Natural killer cell treated with Interleukin-12 subunit alpha and Interleukin-12 subunit beta and Interleukin-15 and Interleukin-18, amount 100 ng/mL, for 72 hours (primary cell): ENCODE measurements at places on chromosomes 2 and 18.

DNA sequence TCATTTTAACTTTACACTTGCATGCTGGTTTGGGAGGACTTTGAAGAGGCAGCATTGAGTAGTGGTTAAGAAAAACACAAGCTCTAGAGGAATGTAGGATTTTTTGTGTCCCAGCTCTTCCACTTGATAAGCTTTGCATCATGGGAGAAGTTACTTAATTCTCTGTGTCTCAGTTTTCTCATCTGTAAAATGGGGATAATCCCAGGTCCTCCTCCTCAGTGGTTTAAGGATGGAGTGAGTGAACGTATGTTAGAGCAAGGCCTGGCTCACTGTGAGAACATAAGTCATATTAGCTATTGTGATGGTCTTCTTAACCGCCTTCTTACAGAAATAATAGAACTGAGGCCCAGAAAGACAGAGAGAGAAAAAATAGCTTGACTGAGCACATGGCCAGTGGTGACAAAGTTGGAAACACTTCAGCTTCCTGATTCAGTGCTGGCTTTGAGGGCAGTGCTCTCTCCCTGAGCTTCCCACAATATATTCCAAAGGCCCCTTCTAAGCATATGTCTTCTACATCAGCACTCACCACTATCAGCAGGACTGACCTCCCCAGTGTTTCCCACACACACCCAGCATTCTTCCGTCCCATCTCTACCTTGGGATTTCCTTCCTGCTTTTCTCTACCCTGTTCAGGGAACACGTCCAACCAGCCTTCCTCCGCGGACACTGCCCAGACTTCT, 214.9 kb upstream of the TNP1 start:
- DNase-seq = no peak
- no peaks in the 10 kb centered on the region for H3K36me3 ChIP-seq
- H3K4me1 ChIP-seq = peaks cover 21% of the 10 kb centered on the region

DNA sequence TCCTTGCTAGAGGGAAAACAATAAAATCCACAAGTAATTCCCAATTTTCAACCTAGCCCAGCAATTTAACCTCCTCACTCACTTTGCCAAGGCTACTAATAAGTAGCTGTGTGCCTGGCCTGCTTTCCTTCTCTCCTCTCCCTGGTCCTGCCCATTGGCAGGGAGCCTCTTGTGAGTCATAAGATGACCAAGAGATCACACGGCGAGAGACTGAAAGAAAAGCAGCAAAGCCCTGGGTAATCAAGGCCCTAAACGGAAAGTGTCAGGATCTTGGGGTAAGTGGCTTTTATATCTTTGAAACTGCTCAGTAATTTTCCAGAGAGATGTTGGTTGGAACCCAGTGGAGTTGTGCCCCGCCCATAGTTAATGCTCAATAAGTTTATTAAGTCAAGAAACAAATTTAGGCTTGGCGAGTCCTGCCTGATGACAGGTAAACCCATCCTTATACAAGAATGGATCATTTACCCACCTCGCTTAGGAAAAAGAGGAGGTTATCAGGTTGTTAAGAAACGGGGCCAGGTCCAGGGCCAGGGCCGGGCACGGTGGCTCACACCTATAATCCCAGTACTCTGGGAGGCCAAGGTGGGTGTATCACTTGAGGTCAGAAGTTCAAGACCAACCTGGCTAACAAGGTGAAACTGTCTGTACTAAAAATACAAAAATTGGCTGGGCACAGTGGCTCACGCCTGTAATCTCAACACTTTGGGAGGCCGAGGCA, 10.0 kb upstream of the ADAM17 start:
- no peaks in the 10 kb centered on the region for H3K4me1 ChIP-seq
- DNase-seq = no peak
- H3K4me3 ChIP-seq = no peak overlapping the region
- H3K27me3 ChIP-seq = no peaks in the 10 kb centered on the region
- no peaks in the 10 kb centered on the region for H3K36me3 ChIP-seq
- no peak overlapping the region for H3K27ac ChIP-seq

- no peaks in the 10 kb centered on the region for H3K4me1 ChIP-seq
- H3K27ac ChIP-seq = no peak overlapping the region
- no peak overlapping the region for H3K4me3 ChIP-seq
Observed at GRCh38 chr18:31057051-31057450, 14.5 kb upstream of the DSC3 start.

DNA sequence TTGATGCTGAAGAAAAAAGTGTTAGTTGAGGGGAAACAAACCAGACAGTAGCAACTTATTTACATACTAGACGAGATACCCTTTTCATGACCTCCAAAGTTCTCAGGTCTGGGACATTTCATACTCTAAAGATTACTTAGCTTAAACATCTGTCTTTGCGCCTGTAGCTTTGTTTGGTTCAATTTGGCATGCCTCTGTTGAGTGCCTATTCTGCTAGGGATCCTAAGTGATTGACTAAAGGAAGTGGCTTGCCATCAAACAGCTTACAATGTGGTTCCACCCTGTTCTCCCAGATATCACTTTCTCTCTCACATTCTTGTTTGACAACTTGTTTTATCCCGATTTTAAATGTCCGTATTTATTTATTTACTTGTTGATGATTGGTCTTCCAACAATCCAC, 488.8 kb downstream of the PARD3B start:
- no peak overlapping the region for H3K27ac ChIP-seq
- H3K27me3 ChIP-seq = no peaks in the 10 kb centered on the region
- H3K4me1 ChIP-seq = no peaks in the 10 kb centered on the region
- DNase-seq = no peak

DNA sequence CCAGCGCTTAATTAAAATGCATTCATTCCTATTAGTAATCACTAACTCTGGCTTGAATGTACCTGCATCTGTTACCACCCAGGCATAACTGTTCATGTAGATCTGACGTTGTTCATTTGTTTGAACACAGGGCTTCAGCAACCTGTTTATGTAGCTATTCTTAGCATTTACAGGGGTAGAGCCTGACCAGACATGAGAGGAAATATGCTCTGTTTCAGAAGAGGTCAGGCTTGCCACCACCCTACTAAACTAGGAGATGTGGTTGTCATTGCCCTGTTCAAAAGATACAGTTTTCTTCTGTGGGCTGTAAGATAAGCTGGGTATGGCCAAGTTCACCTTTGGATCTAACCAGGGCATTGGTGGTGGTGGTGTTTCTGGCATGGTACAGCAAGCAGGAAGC, 8.8 kb downstream of the MGAT5 start:
- no peak overlapping the region for H3K4me3 ChIP-seq
- no peak overlapping the region for H3K27ac ChIP-seq
- DNase-seq = no peak
- H3K4me1 ChIP-seq = peaks cover 36% of the 10 kb centered on the region
- peaks cover 12% of the 10 kb centered on the region for H3K27me3 ChIP-seq

DNA sequence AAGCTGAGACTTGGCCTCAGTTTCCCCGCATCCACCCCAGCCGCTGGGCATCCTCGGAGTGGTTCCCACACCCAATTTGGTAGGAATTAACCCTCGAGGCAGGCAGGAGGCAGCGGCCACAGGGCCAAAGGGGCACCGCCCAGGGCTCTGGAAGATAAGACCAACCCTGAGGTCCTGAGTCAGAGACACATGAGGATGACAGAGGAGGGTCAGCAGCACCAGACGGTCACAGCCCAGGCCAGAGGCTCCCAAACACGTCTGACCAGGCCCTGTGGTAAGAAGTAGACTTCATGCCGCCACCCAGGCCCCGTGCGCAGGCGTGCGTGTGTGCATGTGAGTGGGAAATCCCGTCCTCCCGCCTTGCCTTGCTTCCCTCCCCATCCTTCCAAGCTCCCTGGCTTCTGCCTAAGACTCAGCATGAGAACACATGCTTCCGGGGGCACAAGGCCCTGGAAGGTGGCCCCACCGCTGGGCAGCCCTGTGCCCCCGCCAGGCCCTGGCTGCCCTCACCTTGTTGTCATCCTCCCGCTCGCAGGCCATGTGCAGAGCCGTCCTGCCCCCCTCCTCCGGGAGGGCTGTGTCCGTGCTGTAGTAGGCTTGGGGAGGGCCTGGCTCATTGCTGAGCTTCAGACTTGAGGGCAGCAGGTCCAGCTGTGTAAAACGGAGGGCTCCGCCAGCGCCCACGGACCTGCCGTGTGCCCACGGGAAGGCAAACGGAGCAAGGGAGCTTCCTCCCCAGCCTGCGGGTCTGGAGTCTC, 46.3 kb downstream of the ANKMY1 start:
- H3K27me3 ChIP-seq = no peaks in the 10 kb centered on the region

- H3K27ac ChIP-seq = no peak overlapping the region
- peaks cover 15% of the 10 kb centered on the region for H3K27me3 ChIP-seq
- no peak for DNase-seq
- H3K4me1 ChIP-seq = peaks cover 5% of the 10 kb centered on the region
- no peak overlapping the region for H3K4me3 ChIP-seq
Observed at GRCh38 chr2:67544286-67544685, 147.2 kb downstream of the ETAA1 start.

- H3K27me3 ChIP-seq = peaks cover 3% of the 10 kb centered on the region
- DNase-seq = no peak
- H3K4me1 ChIP-seq = no peaks in the 10 kb centered on the region
Observed at GRCh38 chr2:225177098-225177497, 134.8 kb upstream of the DOCK10 start.

GRCh38 chr2:239583879-239584859, 183.3 kb upstream of the HDAC4 start:
- H3K4me3 ChIP-seq = no peak overlapping the region
- H3K27me3 ChIP-seq = peaks cover 8% of the 10 kb centered on the region
- H3K27ac ChIP-seq = no peak overlapping the region

DNA sequence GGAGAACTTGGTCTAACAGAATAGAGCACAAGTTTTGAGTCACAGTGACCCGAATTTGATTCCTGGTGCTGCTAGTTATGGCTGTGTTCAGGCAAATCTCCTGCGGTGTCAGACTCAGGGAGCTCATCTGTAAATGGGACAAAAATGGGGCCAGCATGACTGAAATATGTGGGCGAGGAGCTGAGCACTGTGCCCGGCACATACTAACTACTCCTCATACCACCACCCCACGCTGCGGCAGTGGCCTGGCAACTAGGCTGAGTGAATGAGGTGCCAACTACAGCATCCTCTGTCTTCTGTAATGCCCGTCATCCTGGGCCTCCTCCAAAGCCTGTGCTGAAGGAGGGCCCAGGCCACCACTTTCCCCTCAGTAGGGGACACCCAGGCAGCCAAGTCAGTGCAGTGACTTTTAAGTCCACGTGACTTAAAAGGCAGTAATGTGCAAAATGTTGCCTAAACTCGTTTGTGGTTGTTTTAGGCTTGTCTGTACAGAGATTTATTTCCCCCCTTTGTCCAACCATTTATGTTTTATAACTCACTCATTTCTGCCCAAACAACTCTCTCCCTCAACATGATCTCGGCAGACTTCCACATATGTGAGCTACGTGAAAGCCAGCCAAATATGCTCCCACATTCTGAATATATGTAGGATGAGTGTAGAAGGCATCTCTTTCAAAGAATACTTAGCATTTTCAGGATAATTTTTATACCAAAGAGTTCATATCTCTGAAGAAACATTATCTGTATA, 773.7 kb downstream of the TSN start:
- H3K4me1 ChIP-seq = no peaks in the 10 kb centered on the region
- DNase-seq = no peak
- H3K4me3 ChIP-seq = no peak overlapping the region
- H3K27ac ChIP-seq = no peak overlapping the region
- H3K27me3 ChIP-seq = no peaks in the 10 kb centered on the region
- no peaks in the 10 kb centered on the region for H3K36me3 ChIP-seq

DNA sequence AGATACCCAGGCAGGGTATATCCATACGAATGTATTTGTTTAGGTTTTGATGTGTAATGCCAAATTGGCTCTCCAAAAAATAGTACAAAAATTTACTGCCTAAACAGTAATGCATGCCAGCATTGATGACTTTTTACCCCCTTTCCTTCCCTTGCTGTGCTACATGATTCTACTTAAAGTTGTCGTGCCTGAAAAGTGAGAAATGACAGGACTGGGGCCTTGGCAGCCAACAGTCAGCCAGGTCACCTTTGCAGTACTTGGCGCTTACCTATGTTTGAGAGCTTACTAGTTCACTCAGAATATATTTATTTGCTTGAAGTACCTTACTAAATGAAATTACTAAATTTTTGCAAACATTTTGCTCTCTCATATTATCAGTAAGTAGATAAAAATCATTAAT, 1329.1 kb downstream of the DPP10 start:
- H3K36me3 ChIP-seq = no peaks in the 10 kb centered on the region
- H3K27ac ChIP-seq = no peak overlapping the region
- H3K4me1 ChIP-seq = no peaks in the 10 kb centered on the region
- H3K27me3 ChIP-seq = no peaks in the 10 kb centered on the region
- H3K4me3 ChIP-seq = no peak overlapping the region

DNA sequence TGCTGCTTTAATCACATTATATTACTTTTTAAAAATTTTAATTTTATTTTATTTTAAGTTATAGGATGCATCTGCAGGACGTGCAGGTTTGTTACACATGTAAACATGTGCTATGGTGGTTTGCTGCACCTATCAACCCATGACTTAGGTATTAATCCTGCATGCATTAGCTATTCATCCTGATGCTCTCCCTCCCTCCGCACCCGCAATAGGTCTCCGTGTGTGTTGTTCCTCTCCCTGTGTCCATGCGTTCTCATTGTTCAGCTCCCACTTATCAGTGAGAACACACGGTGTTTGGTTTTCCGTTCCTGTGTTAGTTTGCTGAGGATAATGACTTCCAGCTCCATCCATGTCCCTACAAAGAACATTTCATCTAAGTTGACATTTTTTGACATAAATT, 283.2 kb downstream of the CYRIA start:
- H3K4me3 ChIP-seq = no peak overlapping the region
- DNase-seq = no peak
- no peaks in the 10 kb centered on the region for H3K4me1 ChIP-seq
- H3K27ac ChIP-seq = no peak overlapping the region

DNA sequence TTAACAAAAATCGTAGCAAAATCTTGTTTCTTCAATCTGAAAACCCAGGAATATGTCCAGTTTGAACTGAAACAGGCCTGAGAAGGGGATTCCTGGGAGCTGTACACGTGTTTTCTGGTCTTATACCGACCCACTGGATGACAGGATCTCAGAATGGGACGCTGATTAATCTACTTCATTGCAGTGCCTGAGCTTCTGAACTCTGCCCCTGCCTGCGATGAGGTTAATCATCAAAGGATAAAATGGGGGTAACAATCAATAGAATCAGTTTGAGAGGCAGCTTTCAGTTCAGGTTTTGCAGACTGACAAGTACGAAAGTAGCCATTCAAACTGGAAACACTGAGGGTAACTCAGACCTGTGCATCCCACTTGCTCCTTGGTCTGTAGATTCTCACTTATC, 273.9 kb upstream of the REV1 start:
- H3K27ac ChIP-seq = no peak overlapping the region

DNA sequence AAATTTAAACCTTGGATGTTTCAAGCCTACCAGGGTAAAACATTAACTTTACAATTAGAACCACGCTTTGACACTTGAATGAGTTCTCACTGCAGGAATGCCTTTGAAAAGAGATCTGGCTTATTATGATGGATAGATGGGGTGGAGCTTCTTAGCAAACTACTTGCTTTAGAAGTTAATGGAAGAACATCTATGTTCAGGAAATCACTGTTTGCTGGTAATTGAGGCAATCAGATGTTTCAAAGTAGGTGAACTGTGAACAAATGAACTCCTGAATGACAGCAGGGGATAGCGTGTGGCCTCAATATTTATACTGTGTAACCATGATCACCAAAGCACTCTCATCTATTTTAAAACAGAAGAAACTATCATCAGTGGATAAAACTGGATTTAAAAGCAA, 383.6 kb downstream of the PIK3C3 start:
- H3K4me1 ChIP-seq = no peaks in the 10 kb centered on the region
- no peaks in the 10 kb centered on the region for H3K27me3 ChIP-seq
- H3K4me3 ChIP-seq = no peak overlapping the region
